ENCODE measurements at places on chromosomes 2 and 18.

- DNase-seq: no peak
Measured at GRCh38 chr2:229492034-229492433, 220.9 kb upstream of the PID1 start.

DNA sequence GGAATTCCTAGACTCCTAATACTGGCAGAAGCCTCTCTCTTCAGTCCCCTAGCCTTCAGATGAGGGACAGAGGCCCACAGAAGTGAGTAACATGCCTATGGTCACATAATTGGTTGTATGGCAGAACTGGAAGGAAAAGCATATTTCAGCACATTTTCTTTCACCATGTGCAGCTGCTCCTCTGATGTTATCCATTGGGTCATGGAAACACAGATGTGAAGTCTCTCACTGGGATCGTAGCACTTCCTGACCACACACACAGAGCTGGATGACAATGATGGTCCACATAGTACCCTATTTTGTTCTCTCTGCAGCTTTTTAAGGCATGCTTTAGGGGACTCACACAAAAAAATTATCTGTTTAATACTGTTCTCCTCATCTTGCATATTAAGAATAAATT, 24.5 kb downstream of the MYO3B start:
- no peak for DNase-seq

DNA sequence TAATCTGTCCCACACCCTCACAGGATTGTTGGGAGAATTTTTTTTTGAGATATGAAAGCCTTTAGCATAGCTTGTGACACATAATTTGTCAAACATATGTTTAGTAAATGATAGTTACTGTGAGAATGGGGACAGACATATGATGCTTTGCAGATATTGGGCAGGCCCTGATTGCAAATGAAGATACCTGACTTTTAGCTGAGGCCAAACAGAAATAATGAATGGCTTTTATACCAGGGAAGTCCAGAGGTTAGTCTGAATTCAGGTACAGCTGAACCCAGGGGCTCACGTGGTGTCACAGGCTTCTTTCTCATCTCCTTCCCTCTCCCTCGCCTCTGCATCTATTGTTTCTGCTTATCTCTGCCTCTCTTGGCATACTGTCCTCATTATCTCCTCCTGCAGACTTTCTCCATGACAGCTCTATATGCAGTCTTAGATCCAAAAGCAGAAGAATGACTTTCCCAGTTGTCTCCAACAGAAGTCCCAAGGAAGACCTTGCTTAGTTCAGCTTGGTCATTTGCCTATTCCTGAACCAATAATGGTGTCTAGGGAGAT, 4.9 kb upstream of the WNT10A start:
- no peak for DNase-seq

DNA sequence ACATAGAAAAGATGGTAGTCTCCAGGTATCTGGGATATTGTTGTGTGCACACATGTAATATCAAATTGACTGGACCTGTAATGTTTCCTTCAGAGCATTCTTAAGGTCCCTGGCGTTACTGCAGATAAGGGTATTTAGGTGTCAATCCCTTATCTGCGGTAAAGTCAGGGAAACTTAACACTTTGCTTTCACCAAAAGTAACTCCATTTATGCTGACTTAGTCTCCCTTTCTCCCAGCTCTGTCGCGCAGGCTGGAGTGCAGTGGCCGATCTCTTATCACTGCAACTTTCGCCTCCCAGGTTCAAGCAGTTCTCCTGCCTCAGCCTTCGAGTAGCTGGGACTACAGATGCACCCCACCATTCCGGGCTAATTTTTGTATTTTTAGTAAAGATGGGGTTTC, 1.8 kb downstream of the CNNM3 start:
- no peak for DNase-seq

- no peak for DNase-seq
Measured at GRCh38 chr18:12052866-12053265, 40.8 kb upstream of the ANKRD62 start.

All from GM13977 (cell line).